Stimulated activated naive B cell treated with anti-CD40 and anti-IgM and Interleukin-4, amounts not matched to agents 10 μg/mL and 1 μg/mL and 100 μg/mL, for 72 hours (primary cell): ENCODE measurements at places on chromosomes 12 and 14.

DNA sequence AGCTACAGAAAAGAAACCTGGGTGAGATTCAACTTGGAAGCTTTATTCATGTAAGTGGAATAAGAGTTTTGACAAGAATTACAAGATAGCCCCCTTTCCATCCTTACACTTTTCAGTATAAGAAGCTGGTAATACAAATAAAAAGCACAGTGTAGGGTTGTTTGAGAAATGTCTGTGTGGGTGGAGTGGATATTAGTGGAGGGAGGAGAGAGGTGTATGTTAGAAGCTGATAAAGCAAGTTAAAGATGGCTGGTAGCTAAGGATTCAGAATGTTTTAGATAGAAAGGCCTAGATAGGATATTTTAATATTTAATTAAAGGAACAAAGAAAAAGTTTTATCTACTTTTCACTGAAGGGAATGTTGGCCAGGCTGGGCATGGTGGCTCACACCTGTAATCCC is 12.5 kb downstream of the CFAP54 start:
- peaks cover 40% of the 10 kb centered on the region for H3K4me1 ChIP-seq
- no peaks in the 10 kb centered on the region for H3K27me3 ChIP-seq
- no peak for DNase-seq
- H3K27ac ChIP-seq: peak overlapping the region; percentile 91

DNA sequence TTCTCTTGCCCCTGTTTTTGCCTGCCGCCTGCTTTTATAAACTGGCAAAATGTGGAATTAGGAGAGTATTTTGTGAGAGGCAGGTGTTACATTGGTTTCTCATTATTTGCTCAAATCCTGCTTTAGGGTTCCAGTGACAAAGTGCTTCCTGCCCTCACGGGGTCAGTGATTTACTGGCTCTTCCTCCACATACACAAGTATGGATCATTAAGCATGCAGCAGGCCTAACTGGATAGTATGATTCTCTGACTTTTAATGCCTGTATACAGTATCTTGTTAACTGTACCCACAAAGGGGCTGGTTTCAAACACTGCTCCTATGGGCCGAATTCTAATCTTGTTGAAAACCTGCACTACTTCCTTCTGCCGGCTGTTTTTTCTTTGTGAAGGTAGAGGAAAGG is 63.2 kb downstream of the PTCSC3 start:
- H3K27ac ChIP-seq: no peak overlapping the region
- H3K4me1 ChIP-seq: no peaks in the 10 kb centered on the region
- no peak for DNase-seq
- no peak overlapping the region for H3K4me3 ChIP-seq
- no peaks in the 10 kb centered on the region for H3K36me3 ChIP-seq

DNA sequence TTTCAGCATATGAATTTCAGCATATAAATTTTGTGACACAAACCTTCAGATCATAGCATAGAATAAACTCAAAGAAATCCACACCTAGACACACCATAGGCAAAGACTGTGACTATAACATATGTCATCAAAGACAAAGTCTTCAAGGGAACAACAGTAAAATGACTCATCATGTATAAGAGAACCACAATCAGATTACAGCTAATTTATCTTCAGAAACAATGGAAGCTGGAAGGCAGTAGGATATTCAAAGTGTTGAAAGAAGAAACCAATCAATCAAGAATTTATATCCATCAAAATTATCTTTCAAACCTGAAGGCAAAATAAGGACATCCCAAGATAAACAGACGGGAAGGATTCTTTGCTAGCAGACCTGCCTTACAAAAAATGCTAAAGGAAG is 29.0 kb downstream of the DLK1 start:
- H3K4me3 ChIP-seq: no peak overlapping the region
- H3K27ac ChIP-seq: no peak overlapping the region
- H3K36me3 ChIP-seq: no peaks in the 10 kb centered on the region
- DNase-seq: no peak
- no peaks in the 10 kb centered on the region for H3K4me1 ChIP-seq

DNA sequence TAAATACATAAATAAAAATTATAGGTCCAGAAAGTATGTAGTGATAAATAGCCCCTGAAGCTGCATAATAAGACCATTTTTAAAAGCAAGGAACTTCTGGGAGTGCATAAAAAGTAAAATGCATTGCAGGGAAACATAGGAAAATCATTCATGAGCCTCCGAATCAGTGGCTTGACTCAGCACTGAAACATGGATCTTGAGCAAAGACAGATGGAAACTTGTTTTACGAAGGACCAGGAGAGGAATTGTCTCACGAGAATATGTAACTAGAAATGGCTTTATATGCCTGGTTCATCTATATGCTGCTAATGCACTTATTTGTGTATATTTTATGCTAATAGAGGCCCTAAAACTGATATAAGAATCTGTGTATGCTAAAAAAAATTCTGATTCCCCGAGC is 14.7 kb downstream of the TMEM30B start:
- peaks cover 51% of the 10 kb centered on the region for H3K27me3 ChIP-seq
- no peaks in the 10 kb centered on the region for H3K36me3 ChIP-seq
- H3K27ac ChIP-seq: no peak overlapping the region
- H3K4me1 ChIP-seq: peaks cover 7% of the 10 kb centered on the region

GRCh38 chr14:39451811-39452210 is 19.6 kb upstream of the FBXO33 start:
- H3K27ac ChIP-seq: no peak overlapping the region
- peaks cover 10% of the 10 kb centered on the region for H3K27me3 ChIP-seq
- peaks cover 2% of the 10 kb centered on the region for H3K36me3 ChIP-seq
- peaks cover 16% of the 10 kb centered on the region for H3K4me1 ChIP-seq
- no peak for DNase-seq

DNA sequence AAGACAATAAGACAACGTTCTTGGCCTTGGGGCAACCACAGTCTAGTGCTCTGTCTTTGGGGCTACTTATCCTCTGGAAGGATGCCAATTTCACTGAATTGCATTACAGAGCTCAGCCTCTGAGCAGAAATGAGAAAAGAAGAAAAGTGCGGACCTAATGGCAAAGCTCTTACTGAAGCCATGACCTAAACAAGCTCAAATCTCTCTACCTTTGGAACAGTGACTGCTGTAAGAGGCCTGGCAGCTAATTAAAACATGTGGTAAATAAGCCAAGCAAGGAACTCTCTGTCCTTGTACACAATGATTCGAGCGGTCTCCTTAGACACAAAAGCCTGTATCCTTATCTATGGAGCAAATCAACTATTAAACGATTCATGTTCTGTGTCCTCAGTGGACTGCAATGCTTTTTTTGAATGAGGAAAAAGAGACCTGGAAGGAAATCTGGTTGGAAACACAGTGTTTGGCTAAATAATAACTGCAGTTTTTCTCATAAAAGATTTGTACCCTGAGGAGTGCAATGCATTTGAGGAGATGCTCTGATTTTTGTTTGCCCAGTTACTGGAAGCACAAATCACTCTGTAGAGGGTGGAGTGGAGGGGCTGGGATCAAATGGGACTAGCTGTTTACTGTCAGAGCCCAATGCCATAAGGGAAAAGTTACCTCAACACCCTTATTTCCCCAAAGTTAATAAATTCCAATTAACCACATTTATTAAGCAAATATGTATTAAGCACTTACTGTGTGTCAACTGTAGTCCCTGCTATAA is 113.9 kb downstream of the NDUFA12 start:
- H3K4me1 ChIP-seq: no peaks in the 10 kb centered on the region
- H3K4me3 ChIP-seq: no peak overlapping the region
- DNase-seq: no peak
- peaks cover 28% of the 10 kb centered on the region for H3K27me3 ChIP-seq
- H3K27ac ChIP-seq: no peak overlapping the region

DNA sequence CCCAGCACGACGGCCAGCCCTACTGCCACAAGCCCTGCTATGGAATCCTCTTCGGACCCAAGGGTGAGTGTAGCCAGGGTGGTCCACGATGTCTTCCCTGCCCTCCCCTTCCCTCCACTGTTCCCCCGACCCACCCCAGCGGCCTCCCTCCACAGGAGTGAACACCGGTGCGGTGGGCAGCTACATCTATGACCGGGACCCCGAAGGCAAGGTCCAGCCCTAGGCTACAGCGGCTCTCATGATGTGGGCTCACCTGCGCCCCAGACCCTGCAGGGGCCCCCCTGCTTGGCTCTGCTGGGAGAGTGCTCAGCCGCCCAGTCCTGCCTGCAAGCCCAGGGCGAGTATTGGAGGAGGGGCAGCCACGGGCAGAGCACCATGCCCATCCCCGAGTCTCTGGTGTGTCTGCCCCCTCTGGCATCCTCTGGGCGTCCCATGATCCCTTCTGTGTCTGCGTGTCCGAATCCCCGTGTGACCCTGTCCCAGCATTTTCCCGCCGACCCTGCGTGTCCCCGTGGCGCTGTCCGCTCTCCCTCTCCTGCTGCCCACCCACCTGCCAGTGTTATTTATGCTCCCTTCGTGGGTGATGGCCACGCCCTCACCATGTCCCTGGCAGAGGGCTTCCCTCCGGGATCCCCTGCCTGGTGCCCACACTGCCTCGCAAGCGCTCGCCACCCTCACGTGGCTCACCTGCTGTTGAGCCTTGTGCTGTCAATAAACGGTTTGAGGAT is 5.0 kb downstream of the CRIP2 start:
- peak overlapping the region; percentile 65 for H3K27ac ChIP-seq
- peaks cover 22% of the 10 kb centered on the region for H3K27me3 ChIP-seq
- no peak for DNase-seq
- peak overlapping the region; percentile 55 for H3K4me3 ChIP-seq
- H3K36me3 ChIP-seq: peaks cover 4% of the 10 kb centered on the region

DNA sequence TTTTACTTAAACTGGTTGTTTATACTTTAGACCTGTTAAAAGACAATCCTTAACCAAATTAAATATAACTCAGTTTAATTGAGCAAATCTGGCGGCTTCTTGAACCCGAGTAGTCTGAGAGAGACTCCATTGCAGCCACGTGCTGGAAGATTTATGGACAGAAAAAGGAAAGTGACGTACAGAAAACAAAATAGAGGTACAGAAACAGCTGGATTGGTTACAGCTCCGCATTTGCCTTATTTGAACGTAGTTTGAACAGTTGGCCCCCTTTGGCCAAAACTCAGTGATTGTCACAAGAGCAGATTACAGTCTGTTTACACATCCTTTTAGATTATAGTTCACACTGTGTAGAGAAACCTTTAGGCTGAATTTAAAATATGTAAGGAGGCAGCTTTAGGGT is 155.9 kb downstream of the RAD51B start:
- no peak overlapping the region for H3K4me3 ChIP-seq
- peaks cover 5% of the 10 kb centered on the region for H3K4me1 ChIP-seq
- peaks cover 1% of the 10 kb centered on the region for H3K36me3 ChIP-seq
- H3K27ac ChIP-seq: no peak overlapping the region
- no peaks in the 10 kb centered on the region for H3K27me3 ChIP-seq
- DNase-seq: no peak

GRCh38 chr12:95600567-95600966 is 49.3 kb upstream of the USP44 start:
- no peak for DNase-seq
- no peak overlapping the region for H3K27ac ChIP-seq

DNA sequence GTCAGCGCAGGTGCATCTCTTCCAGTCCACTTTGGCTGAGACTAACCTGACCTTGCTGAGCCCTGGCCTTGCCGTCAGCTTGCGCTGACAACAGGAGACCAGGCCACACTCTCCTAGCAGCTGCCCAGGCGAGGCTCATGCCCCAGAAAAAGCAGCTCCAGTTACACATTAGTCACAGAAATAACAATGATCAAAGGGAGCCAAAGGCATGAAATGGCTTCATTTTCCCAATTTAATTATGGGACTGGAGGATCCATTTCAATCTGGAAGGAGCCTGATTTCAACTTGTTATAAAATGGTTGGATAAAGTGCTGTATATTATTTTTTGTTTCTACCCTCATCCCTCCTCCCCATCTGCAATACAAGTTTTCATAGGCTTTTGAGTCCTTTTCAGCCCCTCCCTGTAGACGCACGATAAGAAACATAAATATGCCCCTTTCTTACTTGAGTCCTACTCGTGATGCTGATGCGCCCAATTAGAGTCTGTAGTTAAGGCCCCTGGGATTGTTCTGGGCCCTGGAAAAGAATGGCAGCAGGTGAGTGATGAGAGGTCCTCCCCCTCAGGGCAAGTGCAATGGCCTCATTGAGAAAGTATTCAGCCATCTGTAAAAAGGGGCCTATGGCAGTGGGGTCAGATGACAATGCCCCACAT is 376.0 kb downstream of the C12orf75 start:
- no peaks in the 10 kb centered on the region for H3K36me3 ChIP-seq
- no peaks in the 10 kb centered on the region for H3K27me3 ChIP-seq
- H3K4me1 ChIP-seq: no peaks in the 10 kb centered on the region
- no peak overlapping the region for H3K27ac ChIP-seq

- no peaks in the 10 kb centered on the region for H3K4me1 ChIP-seq
- H3K4me3 ChIP-seq: no peak overlapping the region
- no peaks in the 10 kb centered on the region for H3K36me3 ChIP-seq
- DNase-seq: no peak
Observed at GRCh38 chr12:126457776-126458175, 1392.5 kb downstream of the AACS start.

DNA sequence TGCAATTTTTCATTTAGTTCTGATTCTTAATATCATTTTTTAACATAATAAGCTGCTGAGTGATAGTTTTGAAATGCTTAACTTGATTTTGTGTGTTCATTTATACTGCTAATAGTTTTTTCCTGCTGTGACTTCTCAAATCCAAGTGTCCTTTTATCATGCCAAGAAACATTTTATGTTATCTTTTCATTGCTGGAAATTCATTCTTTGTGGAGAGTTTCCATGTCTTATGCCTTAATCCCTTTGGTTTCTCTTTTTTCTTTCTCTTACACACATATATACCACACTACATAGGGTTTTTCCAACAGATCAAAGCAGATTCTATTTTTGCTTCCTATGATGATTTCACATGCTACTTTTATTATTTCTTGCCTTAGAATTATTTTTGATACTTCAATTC is 981.1 kb downstream of the SLC6A15 start:
- H3K27me3 ChIP-seq: no peaks in the 10 kb centered on the region
- no peak for DNase-seq
- no peak overlapping the region for H3K27ac ChIP-seq
- no peaks in the 10 kb centered on the region for H3K4me1 ChIP-seq
- no peaks in the 10 kb centered on the region for H3K36me3 ChIP-seq

DNA sequence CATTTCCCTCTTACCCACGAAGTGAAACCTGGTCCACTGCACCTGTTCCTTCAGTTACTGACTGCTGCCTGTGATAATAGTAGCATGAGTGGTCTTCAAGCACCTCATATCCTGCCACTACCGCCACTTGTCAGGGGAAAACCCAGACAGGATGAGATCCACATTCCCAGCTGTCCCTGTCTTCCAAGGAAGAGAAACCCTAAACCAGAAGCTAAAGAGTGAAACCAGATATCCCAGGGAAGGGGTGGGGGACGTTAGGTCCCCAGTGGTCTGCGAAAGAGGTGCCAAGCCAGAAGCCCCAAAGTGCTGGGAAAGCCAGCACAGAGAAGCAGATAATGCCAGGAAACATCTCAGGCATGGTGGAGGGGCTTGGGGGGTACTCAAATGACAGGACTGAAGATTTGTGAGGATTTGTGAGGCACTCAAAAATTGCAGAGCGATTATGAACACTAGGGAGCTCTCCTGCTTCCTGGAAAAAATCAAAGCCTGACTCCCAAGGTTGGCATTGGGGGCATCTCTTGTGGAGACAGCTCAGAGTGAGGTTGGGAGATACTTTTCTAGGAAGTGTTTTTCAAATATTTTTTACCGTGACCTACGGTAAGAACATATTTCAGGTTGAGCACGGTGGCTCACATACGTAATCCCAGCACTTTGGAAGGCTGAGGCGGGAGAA is 77.9 kb downstream of the TMEM30B start:
- H3K27ac ChIP-seq: no peak overlapping the region
- no peaks in the 10 kb centered on the region for H3K4me1 ChIP-seq
- no peak for DNase-seq

GRCh38 chr12:120015313-120015712 is 26.3 kb downstream of the BICDL1 start:
- H3K4me1 ChIP-seq: peaks cover 25% of the 10 kb centered on the region
- peak overlapping the region; percentile 8 for H3K4me3 ChIP-seq
- peak; percentile 54 for DNase-seq
- no peaks in the 10 kb centered on the region for H3K27me3 ChIP-seq
